Activated CD4-positive, alpha-beta T cell treated with anti-CD3 and anti-CD28 coated beads, Interleukin-2, Interleukin-6, amounts not matched to agents 100 ng/mL and 50 ng/mL, durations not matched to agents 16 hours and 8 hours (primary cell): ENCODE measurements at places on chromosomes 4 and X.

DNA sequence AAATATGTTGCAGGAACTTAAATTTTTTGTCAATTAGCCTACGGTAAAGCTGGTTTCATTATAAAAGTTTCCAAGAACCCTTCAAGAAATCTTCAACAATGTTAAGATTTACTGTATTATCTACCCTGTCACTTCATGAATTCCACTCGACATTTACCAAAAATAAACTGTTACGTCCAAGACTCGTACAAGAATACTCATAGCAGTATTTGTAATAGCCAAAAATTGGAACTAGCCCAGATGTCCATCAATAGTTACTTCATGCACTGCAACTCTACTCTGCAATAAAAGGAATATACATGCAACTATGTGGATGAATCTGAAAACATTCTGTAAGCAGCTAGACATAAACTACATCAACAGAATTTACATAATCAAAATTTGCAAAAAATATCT is 13.4 kb downstream of the RBMX start:
- no peak for DNase-seq

GRCh38 chr4:10144966-10145365 is 28.4 kb upstream of the WDR1 start:
- no peak for DNase-seq

GRCh38 chrX:71976753-71977152 is 66.1 kb downstream of the NHSL2 start:
- DNase-seq = no peak

DNA sequence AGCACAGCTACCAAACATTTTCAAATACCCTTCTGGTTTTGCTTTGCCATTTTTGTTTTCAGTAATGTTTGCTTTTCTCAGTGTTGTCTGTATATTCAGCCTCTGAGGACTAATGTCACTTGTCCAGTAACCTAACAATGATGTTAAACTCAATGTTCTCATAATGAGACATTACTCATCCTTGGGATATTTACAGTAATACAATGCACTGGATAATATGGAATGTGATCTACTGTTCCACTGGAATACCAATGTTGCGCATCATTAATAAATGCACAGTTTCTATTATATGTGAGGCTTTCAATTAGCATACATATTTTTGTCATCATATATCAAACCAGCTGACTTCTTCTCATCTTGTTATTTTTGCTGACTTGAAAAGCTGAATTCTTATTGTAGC is 259.1 kb downstream of the SH2D1A start:
- no peak for DNase-seq

DNA sequence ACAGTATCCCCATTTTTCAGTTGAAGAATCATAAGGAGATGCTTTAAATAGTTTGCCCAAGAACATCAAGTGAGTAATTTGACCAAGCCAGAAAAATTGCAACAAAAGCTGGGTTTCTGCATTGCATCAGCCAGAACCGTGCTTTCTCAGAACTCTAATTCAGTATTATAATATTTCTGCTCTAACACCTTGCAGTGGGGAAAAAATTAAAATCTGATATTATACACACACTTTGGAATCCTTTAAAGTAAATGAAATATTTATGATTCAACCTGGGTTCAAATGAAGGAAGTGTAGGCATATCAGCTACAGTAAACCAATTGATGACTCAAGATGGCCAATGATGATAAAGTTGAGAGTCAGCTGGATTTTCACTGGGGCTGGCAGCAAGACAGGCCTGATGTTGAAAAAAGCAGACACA is 387.6 kb upstream of the ZFP42 start:
- no peak for DNase-seq

GRCh38 chr4:101954975-101955678 is 164.6 kb downstream of the BANK1 start:
- no peak for DNase-seq
